Stimulated activated CD8-positive, alpha-beta memory T cell treated with anti-CD3 and anti-CD28 coated beads, Interleukin-12 subunit alpha, Interleukin-12 subunit beta, amount 100 ng/mL, for 4 hours (primary cell): ENCODE measurements at places on chromosomes 7 and 10.
A peak's percentile ranks its signal among the peaks of the same experiment; 100 is the strongest.

DNA sequence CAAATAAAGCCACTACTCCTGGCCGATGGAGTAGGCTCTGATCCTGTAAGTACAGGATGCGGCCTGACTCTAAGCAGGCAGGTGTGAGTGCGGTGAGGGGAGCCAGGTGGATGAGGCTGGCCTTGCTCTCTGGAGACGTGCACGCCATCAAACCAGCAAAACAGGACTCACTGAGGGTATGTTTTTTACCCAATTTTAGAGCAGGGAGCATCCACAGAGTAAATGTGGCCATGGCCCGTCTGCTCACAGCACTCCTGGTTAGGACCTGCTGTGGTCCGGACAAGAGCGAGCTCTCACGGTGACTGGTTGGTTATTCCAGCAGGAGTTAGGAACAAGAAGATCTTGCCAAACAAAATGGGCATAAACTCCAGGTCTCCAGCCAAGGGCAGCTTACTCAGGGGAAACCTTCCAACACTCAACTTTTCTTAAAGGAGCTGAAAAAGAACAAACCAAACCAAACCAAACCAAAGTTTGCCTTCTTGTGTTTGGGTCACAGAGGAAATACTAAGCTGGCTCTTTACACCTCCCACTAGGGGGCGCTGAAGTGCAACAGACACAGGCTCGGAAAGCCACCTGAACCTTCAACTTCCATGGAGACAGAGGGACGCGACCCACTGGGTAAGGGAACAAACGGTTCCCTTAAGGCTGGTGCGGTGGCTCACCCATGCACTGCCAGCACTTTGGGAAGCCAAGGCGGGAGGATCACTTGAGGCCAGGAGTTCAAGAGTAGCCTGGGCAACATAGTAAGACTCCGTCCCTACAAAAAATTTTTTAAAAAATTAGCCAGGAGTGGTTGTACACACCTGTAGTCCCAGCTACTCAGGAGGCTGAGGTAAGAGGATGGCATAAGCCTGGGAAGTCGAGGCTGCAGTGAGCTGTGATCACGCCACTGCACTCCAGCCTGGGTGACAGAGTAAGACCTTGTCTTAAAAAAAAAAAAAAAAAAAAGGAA is 122.4 kb downstream of the CLEC2L start:
- DNase-seq: peak; percentile 48

DNA sequence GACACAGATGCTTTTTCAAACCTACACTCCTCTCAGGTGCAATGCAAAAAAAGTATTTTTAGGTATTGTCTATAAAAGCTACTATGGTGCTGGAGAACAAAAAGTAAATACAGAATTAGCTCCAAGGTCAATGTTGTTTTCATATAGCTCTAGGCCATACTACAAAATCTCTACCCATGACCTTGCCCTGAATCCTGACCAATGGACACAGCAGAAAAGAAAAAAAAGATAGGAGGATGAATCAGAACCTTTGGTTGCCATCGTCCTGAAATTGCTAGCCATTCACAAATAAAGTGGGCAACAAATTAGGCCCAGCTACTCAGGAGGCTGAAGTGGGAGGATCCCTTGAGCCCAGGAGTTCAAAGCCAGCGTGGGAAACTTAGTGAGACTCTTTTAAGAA is 35.2 kb upstream of the RELN start:
- no peak for DNase-seq

- DNase-seq: no peak
These were observed 39.9 kb upstream of the FGL2 start for GRCh38 chr7:77239471-77239870.

GRCh38 chr10:132532749-132533560 is 4.6 kb upstream of the INPP5A start:
- DNase-seq: no peak

DNA sequence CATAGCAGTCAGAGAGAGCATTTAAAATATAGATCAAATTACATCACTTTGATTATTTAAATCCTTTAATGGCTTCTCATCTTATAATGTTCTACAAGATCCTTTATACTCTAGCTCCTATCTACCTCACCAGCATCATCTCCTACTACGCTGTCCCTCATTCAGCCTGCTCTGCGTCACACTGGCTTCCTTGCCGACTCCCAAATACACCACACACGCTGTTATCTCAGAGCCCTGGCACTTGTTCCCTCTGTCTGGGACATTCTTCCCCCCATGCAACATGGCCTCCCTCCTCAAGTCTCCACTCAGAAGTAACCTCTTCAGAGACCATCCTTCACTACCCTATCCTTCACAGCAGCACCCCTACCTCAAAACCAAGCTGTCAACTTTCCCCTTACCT is 46.7 kb downstream of the RNLS start:
- no peak for DNase-seq
